ENCODE measurements at places on chromosomes 2 and 18.

GRCh38 chr2:27860111-27860510 is 30.1 kb downstream of the RBKS start:
- DNase-seq: peak; percentile 60

GRCh38 chr2:131016826-131017741 is 76.2 kb downstream of the FAM168B start:
- peak; percentile 38 for DNase-seq

GRCh38 chr2:96344011-96344410 is 8.4 kb downstream of the NCAPH start:
- no peak for DNase-seq

DNA sequence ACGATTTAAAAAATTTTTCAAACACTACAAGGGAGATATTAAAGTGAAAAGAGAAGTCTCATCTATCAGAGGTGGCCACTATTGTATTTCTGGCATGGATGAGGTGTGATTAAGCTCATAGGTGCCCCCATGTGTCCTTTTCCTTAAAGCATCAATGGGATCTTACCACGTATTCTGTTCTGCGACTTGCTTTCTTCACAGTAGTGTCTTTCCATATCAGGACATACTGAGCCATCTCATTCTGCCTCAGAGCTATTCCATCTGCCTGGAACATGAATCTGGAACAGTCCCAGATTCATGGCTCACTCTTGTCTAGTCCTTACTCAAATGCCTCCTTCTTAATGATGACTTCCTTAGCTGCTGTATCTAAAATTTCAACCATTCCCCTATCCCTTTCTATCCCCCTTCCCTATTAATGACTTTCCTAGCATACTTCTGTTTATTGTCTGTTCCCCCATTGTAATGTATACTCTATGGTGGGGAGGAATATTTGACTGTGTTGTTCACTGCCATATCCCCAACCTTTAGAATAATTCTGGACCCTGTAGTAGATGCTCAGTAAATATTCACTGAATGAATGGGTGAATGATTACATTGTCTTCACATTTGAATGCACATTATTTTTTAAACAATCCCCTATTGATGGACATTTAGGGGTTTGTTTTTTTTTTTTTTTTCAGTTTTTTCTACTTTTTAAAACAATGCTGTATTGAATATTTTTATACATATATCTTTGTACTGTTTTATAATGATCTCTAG is 11.1 kb downstream of the STAMBP start:
- DNase-seq: no peak

GRCh38 chr2:206392118-206392517 is 51.2 kb upstream of the ADAM23 start:
- peak; percentile 75 for DNase-seq

DNA sequence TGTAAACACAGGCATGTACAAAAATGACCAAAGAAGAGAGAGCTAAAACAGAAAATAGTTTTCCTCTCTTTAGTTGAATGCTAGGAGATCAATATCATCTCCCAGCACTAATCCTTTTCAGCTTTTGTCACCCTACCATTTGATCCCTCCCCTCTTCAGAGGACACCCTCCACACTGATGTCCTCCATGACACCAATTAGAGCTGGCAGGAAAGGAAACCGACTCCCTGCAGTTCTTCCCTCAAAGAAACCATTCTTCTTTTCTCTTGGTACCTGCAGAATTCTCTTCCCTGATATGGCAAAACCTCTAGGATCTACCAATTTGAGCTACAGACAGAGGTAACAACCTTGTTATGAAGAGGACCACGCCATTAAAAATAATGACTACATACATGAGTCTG is 5.3 kb downstream of the EPB41L3 start:
- no peak for DNase-seq

GRCh38 chr18:23882616-23883276 is 131.8 kb upstream of the TTC39C start:
- DNase-seq: no peak

DNA sequence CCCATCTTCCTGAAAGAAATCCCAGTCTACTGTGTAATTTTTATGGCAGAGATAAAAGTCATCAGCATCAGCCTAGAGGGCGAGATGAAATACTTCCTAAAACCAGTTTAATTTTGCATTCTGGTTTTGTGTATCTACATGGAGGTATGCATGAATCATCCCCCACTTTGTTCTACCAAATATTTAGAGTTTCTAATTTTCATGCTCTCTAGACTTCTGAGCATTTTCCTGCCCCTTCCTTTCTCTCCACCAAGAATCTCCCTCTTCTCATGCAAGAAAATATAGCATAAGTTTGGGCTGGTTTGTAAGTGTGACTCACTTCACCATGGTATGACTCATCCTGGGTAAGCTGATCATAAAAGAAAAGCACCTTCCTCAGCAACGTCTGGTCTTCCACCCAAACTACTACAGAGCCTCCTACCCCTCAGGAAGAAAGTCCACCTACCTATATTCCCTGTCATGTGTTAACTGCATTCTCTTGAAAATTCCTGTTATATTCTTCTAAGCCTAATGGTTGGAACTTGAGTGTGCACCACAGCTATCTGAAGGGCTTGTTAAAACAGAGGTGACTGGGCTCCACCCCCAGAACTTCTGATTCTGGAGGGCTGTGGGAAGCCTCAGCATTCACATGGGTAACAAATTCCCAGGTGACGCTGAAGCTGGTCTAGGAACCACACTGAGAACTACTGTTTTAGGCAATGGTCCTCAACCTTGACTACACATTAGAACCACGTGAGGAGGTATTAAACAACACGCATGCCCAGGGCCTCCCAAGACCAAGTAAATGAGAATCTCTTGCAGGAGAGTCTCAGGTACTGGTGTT is 37.4 kb upstream of the RAPGEF4 start:
- DNase-seq: peak; percentile 55

DNA sequence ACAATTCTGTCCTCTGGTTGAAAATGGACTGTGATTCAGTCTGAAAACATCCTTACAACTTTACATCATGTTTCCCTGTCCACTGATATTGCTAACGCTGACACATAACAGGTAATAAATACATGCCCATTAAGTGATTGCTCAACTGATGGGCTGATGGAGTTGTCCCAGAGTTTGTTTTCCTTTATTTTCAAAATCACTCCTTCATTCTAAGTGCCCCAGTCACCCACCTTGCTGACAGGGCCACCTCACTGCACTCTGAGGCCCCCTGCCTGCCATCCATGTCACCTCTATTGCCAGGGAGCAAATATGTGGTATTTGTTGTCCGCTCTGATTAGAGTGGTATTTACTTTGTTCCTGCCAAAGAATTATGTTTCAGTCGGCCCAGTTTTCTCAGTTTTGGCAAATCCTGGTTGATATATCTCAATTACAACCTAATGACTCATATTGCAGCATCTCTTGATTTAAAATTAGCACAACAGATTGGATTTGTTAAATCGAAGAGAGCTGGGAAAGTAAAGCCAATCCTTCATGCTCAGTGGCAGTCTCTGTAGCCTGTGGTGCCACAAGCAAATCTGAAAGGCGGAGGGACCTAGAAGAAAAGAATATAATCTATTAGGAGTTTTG is 105.1 kb downstream of the RDH14 start:
- DNase-seq: peak; percentile 78

DNA sequence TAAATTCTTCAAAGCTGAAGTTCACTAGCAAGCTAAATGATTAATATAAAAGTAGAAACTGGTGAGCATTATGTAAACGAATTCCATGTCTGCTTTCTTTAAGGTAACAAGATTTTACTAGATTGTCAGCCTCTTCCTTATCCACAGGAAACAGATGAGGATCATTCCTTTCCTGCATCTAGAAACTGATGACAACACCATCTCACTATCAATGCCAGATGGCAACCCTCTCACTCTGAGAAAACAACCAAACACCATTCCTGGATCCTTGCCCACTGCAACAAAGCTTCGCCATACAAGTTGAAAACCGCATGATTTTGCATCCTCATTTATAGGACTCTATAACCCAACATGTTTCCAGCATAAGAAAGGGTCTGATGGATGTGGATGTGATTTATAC is 122.9 kb downstream of the ZNF521 start:
- DNase-seq: peak; percentile 62

GRCh38 chr2:17791121-17791816 is 25.0 kb upstream of the MSGN1 start:
- DNase-seq: peak; percentile 22

- DNase-seq: no peak
Measured at GRCh38 chr18:33560686-33561370, 17.2 kb upstream of the ASXL3 start.

DNA sequence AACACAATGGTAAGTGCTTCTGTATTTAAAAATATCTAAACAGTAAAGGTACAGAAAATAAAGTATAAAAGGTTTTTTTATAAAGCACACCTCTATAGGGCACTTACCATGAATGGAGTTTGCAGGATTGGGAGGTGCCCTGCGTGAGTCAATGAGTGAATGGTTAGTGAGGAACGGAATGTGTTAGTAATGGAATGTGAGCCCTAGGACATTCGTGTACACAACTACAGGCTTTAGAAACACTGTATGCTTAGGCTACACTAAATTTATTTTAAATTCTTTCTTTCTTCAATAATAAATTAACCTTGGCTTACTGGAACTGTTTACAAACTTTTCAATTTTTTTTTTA is 337.9 kb upstream of the SLC39A10 start:
- peak; percentile 33 for DNase-seq

GRCh38 chr18:32724071-32724749 is 48.6 kb downstream of the KLHL14 start:
- no peak for DNase-seq

DNA sequence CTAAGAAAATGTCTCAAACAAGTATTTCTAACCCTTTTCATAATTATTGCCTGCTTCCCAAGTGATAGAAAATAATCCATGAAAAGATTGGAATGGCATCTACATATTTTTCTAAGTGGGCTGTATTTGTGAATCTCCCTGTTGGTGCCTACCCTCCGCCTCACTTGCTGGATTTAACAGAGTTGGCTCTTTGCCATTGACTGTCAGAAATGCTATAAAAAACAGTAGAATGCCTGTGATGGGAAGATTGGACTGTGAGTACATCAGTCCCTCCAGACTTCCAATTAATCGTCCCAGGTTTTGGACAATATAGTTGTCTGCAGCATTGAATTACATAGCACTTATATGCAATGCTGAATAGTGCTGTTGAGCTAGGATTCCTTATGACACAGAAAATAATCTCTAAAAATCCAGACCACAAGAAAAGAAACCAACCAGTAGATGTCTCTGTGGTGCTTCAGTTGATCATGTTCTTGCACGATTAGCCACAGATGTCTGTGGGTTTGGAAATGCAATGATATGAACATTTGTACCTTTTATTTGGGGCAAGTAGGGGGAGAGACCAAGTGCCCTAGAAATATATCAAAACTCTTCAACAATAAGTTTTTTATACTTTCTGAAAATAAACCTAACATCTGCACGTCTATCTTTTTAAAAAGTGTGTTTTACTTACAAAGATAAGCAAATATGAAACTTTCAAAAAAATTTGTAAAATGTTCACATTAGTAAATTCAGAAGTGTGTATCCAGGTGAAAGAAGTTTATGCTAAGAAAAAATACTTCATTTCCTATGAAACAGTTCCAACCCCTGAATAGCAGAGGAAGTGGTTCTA is 88.5 kb downstream of the DYNAP start:
- peak; percentile 80 for DNase-seq

GRCh38 chr18:71374294-71375000 is 1085.6 kb downstream of the SOCS6 start:
- DNase-seq: no peak

DNA sequence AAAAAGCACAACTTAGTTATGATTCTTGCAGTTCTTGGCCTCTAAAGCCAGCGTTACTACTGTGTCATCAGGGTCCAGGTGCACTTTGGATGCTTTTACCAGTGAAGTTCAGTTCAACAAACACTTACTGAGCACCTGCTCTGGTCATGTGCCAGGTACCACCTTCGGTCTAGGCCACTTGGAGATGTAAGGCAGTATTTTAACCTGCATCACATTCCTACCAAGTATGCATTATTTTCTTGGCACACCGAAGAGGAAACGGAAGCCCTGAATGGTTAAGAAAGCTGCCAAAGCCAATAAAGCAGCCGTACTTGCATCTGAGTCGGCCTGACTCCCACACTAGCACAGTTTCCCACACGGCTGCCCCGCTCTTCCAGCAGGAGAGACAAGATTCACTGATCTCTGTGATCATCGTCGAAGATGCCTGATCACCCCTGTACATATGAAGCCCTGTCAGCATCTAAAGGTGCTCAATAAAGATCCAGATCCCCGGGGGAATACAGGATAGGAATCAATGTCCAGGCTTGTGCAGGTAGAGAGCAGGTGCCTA is 427.1 kb downstream of the EIPR1 start:
- no peak for DNase-seq

DNA sequence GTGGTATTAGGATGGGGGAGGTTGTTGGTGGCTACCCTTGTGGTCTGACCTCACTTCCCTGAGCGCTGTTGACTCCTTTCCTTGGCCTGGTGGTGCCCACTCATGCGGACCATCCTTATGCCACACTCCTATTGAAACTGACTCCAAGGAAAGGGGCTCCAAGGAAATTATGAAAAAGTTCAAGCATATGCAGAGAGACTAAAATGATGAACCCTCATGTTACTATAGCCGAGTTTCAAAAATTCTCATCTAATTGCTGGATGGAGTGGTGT is 96.2 kb upstream of the STPG4 start:
- DNase-seq: no peak

GRCh38 chr2:235963853-235964577 is 204.2 kb downstream of the GBX2 start:
- DNase-seq: no peak

GRCh38 chr18:48820483-48821250 is 130.1 kb downstream of the SMAD7 start:
- DNase-seq: no peak

GRCh38 chr2:173298536-173299097 is 56.1 kb upstream of the CDCA7 start:
- DNase-seq: no peak

GRCh38 chr2:186201371-186201770 is 284.7 kb upstream of the ZC3H15 start:
- DNase-seq: no peak

- DNase-seq: no peak
Measured at GRCh38 chr2:71602581-71602980, 149.2 kb downstream of the DYSF start.

GRCh38 chr18:11518788-11519685 is 90.4 kb upstream of the SLC35G4 start:
- DNase-seq: peak; percentile 35

DNA sequence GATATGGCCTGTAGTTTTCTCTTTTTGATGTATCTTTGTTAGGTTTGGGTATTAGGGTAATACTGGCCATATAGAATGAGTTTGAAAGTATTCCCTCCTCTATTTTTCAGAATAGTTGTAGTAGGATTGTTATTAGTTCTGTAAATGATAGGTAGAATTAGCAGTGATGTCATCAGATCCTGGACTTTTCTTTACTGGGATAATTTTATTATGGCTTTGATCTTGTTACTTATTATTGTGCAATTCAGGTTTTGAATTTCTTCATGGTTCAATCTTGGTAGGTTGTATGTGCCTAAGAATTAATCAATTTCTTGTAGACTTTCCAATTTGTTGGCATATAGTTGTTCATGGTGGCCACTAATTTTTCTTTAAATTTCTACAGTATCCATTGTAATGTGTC is 916.6 kb downstream of the CCDC85A start:
- DNase-seq: no peak

- no peak for DNase-seq
Measured at GRCh38 chr2:88896971-88897370, 205.5 kb downstream of the RPIA start.

GRCh38 chr18:6323319-6323889 is 91.3 kb downstream of the L3MBTL4 start:
- DNase-seq: no peak
